ENCODE measurements at places on chromosomes 3 and 15. TPM values are rescaled to one million over a fixed set of nuclear protein-coding genes. Genes with fewer than 3 reads are reported as not detected.

FYCO1 gene
- total RNA-seq, result 46.7 TPM

ATP13A5 gene
- total RNA-seq, result not detected

BSN gene
- not detected for total RNA-seq

UBE2E1 gene
- 89.0 TPM for total RNA-seq

MCTP2 gene
- total RNA-seq, result 2.6 TPM

KLHL40 gene
- not detected for total RNA-seq

CAMKV gene
- not detected for total RNA-seq

GRIP2 gene
- 1.5 TPM for total RNA-seq

ELL3 gene
- 4.4 TPM for total RNA-seq

THSD4 gene
- 0.17 TPM for total RNA-seq

EXD1 gene
- not detected for total RNA-seq

LINGO1 gene
- 0.49 TPM for total RNA-seq

MAPKBP1 gene
- total RNA-seq, result 6.7 TPM

ARID3B gene
- 10.3 TPM for total RNA-seq

TMEM40 gene
- not detected for total RNA-seq

SCAANT1 gene
- not detected for total RNA-seq

CSTA gene
- total RNA-seq, result 27.1 TPM
